ENCODE measurements at places on chromosomes 12 and 14.
A peak's percentile ranks its signal among the peaks of the same experiment; 100 is the strongest.

- DNase-seq = peak; percentile 22
Measured at GRCh38 chr14:66070542-66071319, 415.4 kb upstream of the CCDC196 start.

DNA sequence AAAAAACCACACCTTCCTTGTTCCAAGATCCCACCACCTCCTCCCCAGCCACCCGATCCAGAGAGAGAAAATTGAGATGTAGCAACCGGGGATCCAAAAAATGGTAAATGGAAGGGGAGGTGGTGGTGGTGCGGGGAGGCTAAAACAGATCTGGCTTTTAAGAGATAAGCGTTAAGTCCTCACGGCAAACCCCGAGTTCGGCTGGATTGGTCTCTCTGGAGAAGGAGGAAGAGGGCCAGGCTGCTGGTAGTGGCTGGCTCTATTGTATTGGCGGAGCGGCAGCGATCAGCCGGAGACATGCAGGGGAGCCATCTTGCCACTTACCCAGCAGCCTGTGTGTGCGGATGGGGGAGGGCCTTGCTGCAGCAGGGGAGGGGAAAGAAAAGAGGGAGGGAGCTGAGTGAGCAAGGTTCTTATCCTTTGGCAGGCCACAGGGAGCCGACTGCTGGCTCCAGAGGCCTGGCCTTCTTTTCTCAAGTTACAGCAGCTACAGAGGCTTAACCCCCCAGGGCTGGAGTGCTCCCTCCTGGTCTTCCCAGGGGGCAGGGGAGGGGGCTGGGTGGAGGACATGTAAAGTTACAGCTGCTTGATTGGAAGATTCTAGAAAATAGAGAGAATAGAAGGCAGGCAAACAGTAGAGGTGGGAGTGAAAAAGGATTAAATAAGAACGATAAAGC, 14.1 kb upstream of the CDH24 start:
- peak; percentile 91 for DNase-seq

DNA sequence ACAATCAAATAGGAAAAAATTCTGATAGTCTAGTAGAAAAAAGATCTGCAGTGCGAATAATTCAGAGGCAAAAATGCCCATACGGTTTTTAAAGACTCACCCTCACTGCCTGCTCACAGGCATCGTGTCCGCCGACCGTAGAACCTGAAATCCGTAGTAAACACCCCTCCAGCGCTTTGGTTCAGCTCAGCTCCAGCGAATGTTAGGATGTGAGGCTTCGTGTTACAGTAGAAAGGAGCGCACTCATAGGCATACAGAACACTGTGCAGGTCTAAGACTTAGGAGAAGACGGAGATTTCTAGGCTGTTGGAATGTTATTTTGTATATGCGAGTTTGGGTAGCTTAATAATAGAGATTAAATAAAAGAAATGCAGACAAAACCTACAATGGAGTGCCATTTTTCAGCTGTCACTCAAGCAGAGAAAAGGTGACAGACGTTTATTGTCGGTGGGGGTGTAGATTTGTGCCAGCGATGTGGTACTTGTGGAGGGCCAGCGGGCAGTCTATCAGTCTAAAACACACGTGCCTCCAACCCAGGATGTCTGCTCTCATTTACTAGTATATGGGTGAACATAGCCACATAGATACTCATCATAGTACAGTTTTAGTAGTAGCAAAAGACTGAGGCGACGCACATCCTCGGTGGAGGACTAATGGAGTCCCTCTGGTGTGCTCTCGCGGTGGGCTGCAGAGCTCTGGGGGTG, 25.7 kb downstream of the SFSWAP start:
- no peak for DNase-seq

DNA sequence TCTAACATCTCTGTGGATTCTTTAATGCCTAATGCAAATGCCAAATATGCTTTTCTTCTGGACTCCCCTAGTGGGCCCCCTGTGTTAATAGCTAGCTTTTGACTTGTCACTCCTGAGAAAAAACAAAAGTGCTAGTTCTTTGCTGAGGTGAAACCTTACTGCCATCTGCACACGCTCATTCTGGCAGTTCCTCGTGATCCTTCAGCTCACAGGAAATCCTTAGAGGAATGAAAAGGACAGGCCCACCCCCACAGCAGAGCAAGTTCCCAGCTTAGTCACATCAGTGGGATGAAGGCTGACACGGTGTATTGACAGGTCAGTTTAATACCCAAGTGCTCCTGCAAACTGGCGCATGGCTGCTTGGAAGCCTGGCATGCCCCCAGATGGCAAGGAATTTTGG, 165.1 kb upstream of the ATP2B1 start:
- peak; percentile 18 for DNase-seq

- DNase-seq = no peak
Measured at GRCh38 chr12:3054374-3054773, 22.8 kb upstream of the TSPAN9 start.

- DNase-seq = no peak
Measured at GRCh38 chr14:64737391-64738280, 33.4 kb downstream of the PLEKHG3 start.

GRCh38 chr12:110379631-110380030, 23.9 kb downstream of the ANAPC7 start:
- DNase-seq = peak; percentile 59

DNA sequence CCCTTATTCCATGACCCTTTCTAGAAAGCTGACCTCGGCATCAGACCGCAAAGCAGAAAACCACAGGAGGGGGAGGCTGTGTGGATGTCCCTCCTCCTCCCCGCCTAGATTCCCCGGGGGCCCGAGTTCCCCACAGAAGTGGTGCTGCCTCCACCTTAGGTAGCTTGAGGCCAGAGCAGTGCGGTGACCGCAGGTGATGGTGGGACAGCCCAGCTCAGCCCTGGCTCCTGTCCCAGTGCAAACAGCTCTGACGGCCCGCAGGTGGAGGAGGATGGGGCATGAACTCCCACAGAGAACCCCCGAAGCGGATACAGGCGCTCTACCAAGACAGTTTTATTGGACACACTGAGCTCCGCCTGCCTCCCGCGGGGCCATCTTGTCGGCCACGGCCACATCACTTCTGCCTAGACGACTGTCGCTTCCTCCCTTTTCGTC, 19.5 kb downstream of the ARL6IP4 start:
- DNase-seq = no peak

DNA sequence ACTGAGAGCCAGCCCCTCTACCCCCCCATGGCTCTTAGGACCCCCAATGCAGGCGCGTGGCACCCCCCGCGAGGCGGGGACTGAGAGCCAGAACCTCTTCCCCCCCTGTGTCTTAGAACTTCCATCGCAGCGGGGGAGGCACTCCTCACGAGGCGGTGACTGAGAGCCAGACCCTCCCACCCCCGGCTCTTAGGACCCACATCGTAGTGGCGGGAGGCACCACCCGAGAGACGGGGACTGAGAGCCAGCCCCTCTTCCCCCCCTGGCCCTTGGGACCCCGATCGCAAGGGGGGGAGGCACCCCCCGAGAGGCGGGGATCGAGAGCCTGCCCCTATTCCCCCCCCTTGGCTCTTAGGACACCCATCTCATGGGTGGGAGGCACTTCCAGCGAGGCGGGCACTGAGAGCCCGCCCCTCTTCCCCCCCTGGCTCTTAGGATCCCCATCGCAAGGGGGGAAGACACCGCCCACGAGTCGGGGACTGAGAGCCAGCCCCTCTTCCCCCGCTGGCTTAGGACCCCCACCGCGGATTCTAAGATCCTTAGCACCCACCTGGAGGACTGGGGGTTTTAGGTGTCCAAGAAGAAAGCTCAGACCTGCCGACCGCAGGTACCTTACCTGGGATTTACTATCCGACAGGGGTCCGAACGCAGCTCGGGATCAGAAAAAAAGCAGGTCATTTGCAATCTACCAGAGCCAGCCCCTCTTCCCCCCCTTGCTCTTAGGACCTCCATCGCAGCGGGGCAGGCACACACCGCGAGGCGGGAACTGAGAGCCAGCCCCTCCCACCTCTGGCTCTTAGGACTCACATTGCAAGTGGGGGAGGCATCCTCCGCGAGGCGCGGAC, 44.9 kb downstream of the DDX11 start:
- peak; percentile 22 for DNase-seq

- no peak for DNase-seq
Measured at GRCh38 chr14:78023112-78023511, 147.1 kb upstream of the NRXN3 start.

DNA sequence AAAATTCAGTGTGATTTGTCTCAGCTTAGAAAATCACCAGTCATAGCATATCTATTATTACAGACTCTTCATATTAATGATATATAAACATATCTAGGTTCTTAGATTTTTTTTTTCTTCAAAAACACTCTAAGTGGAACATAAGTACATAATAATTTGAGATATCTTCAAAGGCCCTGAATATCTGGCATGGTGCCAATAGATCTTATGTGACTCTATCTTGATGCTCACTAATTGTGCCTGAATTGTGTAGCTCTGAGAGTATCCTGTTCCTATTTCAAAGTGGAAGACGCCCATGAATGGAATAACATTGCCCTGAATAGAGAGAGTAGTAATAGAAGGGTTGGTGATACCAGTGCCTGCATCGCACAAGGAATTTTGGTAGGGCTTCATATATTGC, 1312.7 kb upstream of the USP15 start:
- no peak for DNase-seq

- DNase-seq = no peak
Measured at GRCh38 chr12:62158461-62159360, 101.5 kb upstream of the USP15 start.

GRCh38 chr12:22340143-22340542, 5.6 kb upstream of the ST8SIA1 start:
- no peak for DNase-seq

DNA sequence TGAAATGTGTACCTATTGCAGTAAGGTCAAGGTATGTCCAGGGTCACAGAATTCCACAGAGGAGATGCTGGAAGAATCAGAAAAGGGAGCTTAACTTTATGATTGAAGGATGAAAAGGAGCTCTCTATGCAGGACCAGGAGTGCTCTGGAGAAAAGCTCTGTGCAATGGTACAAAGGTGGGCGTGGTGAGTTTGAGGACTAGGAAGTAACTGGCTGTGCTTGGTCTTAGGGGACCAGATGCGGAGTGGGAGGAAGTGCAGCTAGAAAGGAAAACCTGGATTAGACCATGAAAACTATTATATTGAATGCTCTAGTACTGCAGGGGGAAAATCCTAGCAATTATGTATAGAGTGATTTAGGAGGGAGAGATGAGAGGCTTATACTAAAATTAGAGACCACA, 56.8 kb downstream of the BTG1 start:
- no peak for DNase-seq

DNA sequence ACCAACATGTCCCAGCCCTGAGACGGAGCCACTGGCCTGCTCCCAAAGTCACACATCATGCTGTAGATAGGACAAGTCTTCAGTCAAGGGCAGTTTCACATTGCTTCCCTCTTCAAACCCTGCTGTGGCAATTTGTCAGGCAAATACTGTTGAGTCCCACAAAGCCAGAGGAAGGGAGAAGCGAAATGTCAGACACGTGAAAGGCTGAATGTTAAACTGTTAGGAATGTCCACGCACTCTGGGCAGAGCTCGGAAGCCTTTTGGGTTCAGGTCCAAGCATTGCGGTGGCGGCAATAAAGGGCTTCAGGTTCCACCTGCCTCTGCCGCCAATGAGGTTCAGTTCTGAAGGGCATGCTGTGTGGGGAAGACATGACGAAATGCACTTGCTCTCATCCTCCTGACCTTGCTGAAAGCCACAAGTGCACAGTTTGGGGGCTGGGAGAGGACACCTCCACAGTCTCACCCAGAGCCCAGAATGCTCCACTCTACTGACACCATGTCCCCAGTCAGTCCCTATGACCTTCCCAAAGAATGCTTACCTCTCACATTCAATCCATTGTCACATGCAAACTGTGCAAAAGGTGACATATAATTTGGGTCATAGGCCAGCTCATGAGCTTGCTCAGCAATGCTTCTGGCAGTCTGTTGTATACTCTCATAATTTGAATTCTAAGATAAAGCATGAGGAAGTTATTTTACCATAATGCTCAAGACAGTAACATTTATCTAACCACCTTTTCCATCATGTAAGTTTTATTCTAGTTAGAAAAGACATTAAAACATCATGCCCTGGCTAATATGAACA, 35.7 kb downstream of the RAD9B start:
- DNase-seq = no peak

DNA sequence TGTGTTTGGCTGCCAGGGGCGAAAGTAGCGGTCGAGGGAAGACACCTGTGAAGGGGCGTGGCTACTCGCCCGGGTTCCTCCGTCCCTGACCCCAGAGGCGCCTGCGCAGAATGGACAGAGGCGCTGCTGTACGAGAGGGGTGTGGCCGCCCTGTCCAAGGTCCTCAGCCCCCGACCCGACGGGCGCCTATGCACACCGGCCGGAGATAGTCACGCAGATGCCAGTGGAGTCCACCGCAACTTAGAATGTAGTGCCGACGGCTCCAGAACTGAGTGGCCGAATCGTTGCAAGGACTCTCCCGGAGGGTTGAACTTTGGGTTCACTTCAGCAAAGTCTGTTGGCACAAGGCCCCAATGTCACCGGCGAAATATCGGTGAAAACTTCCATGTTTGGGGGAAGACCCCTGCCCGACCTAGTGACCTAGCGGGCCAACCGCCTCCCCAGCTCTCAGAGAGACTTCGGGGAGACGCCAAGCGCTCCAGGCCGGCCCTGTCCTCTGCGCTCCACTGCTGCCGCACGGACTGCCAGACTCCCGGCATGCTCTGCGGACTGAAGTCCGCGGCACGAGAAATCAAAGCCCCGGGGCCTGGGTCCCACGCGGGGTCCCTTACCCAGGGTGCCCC, 541 bp upstream of the RNU6-7 start:
- DNase-seq = peak; percentile 34

DNA sequence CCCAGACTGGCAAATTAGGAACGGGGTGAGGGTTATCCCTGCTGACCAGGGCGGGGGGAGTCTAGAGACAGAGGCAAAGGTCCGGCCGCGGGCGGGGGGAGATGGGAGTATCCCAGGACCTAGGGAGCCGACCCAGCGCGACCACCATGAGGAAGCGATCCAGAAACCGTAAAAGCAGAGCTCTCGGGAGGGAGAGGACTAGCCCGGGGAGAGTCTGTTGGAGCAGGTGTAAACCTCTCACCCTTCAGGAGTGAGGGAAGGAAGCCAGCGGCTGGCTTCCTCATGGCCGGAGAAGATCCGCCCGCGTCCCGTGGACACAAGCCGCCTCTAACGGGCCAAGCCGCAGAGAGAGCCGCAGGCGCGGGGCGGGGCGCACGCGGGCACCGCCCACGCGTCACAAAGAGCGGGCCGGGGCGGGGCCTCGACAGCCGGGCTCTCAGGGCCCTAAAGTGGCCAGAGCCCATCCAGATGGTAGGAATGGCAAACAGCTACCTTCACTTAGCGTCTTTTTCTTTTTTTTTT, at the start of gene ACRBP:
Gene ACRBP, minus strand, starts transcription at position 350 of the 522 bp plus-strand sequence. Its CDS starts 66 bp downstream, at position 284.
- DNase-seq = peak; percentile 22

DNA sequence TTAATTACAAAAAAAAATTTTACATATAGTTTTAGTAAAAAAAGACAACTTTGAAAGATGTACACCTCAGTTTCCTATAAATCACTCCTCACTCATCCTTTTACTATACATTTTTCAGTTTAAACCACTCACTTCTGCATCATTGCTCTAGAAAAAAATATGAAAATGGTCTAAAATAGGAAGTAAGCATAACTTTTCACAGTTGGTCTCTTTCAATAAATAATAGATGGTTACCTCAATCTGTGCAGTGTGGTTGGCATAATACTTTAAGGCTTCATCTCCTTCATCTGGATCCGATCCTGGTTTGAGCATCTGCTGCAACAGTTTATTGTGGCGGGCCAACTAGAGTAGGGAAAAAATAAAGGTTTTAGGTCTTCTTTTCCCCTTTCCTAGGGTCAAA, 247.9 kb downstream of the SSPN start:
- DNase-seq = no peak
